ENCODE measurements at places on chromosomes 4 and X.

- no peak for DNase-seq
These were observed 254.0 kb downstream of the SNCA start for GRCh38 chr4:89582756-89583505.

- no peak for DNase-seq
These were observed 11.3 kb upstream of the LONRF3 start for GRCh38 chrX:118963159-118963558.

DNA sequence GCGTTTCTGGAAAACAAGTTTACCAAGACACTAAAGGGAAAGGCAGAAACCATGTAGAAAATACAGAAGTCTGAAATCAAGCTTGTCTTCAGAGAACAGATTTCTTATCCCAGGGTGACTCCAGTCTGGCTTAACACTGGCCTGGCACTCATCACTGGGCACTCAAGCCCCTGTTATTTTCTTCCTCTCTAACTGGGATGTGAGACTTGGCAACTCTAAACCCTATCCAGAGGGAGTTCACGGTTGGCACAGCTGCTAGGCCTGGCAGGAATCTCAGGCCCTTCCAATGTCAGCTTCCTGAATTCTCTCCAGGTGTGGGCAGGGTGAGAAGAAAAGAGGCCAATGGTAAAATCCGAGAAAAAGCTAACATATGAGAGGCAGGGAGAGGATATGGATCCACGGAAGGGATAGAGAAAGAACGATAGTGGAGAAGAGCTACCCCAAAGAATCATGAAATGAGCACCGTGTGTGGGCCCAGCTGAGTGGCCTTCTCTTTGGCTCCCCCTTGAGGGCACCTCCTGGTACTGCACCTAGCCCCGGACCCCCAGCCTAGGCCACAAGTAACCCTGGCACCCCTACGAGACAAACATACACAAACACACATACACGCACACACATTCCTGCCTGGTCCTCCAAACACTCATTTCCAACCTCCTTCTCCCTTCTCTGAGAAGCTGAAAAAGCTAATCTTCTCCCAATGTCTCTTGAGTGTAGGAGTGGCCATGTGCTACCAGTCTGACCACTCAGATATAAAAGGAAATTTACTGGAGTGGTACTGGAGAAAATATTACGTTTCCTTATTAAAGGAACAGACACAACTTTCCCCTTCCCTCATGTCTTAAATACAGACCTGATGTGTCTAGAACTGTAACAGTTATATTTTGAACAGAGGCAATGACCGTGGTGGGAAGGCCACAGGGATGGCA, 16.6 kb upstream of the PTCHD1 start:
- DNase-seq, result no peak

- no peak for DNase-seq
These were observed 57.8 kb downstream of the APBB2 start for GRCh38 chr4:41156574-41156973.

GRCh38 chrX:63652086-63652765, 132.8 kb downstream of the ARHGEF9 start:
- DNase-seq, result no peak

GRCh38 chr4:100095729-100096595, 94.3 kb downstream of the DDIT4L start:
- peak; percentile 51 for DNase-seq

Measured in right hindlimb (tissue), 1 donor.